ENCODE measurements at places on chromosomes 5 and 9. TPM values are rescaled to one million over a fixed set of nuclear protein-coding genes. Genes with fewer than 3 reads are reported as not detected.

Gene PCDHB5
- not detected for total RNA-seq

Gene NR5A1
- 0.07 TPM for total RNA-seq

Gene RMI1
- 22.4 TPM for total RNA-seq

Gene GLDC
- total RNA-seq: 1.2 TPM

Gene SPINK4
- not detected for total RNA-seq

GRCh38 chr5:156893517-156893916 is 43.4 kb downstream of the PPP1R2B start:
- DNase-seq: no peak

DNA sequence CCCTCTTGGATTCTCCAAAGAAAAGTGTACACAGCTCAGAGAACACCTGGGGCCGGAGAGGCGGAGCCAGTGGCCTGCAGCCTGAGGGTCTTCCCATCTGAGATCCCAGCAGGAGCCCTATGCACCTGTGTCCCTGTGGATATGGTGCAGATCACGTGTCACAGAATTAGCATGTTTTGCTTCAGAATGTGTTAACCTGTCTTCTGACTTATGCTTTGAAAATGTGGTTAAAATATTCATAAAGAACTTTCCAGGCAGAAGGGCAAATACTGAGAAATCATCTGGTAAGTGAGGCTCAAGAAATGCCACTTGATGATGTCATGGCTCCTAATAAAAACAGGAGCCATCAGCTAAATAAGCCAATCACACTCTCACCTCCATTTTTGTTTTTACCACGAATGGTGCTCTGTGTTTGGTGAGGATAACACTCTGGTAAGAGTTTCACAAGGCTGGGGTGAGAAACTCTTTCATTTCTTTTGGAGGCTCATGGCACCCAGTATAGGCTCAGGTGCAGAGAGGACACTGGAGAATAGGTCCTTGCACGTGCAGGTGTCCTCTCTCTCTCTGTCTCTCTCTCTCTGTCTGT is 279.8 kb downstream of the FSTL4 start:
- DNase-seq: no peak

DNA sequence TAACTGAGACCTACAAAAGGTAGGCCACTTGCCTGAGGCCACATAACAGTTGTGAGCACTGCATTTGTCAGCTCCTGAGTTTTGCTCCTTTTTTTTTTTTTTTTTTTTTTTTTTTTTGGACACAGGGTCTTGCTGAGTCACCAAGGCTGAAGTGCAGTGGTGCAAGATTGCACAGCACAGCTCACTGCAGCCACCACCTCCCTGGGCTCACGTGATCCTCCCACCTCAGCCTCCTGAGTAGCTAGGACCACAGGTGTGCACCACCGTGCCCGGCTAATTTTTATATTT is 37.1 kb downstream of the LAMC3 start:
- no peak for DNase-seq

DNA sequence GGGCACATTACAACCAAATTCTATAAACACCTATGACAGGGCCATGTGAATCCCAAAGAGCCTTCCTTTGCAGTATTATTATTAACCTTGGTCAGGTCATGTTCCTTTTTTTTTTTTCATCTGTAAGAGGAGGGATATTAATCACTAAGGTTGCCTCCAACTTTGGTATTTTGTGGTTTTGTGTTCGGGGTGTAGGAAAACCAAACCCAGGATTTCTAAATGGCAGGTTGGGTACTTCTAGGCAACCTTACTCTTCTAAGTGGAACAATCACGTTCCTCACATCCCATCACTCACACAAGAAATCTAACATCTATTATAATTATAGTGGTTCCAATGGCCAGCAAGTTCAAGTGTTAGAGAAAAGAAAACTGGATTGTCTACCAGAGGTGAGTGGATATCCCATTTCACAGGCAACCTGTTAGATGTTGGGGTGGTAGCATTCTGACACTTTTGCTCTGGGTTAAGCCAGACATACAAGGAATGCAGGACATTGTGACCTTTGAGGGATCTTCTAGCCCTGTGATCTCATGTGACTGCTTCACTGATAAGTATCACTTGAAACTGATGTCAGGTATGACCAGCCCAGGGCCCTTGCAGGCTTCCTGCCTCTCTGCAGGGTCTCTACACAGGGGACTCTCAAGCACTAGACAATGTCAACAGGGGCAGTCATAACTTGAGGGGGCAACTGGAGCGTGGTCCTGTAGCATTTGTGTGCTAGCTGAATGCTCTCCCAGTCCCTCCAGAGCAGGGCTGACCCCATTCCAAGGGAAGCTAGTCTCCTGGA is 126.2 kb upstream of the VLDLR start:
- no peak for DNase-seq

DNA sequence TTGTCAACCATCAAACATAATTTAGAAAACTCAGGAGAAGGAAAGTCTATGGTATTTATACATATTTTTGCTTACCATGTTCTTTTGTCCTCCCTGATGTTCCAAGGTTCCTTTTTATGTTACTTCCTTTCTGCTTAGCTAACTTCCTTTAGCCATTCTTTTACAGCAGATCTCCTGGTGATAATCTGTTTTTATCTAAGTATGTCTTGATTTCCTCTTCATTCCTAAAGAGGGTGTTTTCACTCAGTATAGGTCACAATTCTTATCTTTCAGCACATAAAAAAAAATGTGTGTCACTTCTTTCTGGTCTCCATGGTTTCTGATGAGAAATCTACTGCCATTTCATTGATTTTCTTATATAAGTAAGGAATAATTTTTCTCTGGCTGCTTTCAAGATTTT is 384.4 kb upstream of the PDE4D start:
- no peak for DNase-seq

DNA sequence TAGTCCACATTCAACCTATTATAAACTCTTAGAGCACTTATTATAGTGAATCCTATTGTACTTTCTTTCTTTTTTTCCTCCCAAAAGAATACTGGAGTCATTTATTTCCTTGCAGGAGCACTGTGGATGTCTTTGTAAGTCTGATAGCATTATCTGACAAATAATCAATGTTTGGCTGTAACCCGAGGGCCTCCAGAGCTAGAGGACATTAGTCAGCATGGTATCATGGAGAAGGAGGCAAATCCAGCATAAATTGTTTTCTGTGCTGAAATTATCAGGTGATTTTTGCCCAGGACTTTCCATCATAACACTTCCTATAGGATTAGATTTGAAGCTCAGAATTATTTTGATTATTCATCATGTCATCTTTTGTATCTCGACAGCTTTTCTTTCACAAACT is 551.0 kb downstream of the ZNF608 start:
- no peak for DNase-seq

DNA sequence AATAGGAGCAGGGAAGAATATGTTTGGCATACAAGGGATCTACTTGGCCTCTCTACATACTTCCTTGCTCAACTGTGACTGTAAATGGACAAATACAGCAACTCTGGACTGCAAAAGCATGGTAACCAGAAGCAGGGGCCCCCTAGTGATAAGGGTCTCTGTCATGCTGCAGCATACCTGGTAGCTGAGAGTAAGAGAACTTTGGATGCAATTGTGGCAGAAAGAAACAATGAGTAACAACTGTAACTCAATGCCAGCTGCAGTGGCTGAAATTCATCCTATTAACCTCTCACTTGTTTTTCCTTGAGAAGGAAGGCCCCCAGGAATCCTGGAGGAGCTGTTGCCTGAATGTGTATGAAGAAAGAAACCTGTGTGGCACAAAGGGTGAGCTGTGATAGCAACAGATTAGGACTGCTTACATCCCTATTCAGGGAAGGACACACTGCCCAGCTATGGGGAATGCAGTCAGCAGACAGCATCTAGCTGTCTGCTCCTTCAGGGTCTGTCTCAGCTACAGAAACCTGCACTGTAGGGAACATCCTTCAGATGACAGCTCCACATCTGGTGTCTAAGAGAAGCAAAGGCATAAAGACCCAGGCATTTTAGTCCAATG is 468.1 kb upstream of the ACTBL2 start:
- DNase-seq: no peak

- DNase-seq: no peak
Observed at GRCh38 chr9:93155716-93156474, 21.8 kb upstream of the NINJ1 start.

- no peak for DNase-seq
Observed at GRCh38 chr9:28234133-28234893, 661.0 kb upstream of the C9orf72 start.

GRCh38 chr9:132241483-132241839 is 79.6 kb downstream of the NTNG2 start:
- no peak for DNase-seq

GRCh38 chr9:76638001-76638400 is 126.2 kb upstream of the PCA3 start:
- no peak for DNase-seq

GRCh38 chr9:91282292-91282691 is 79.4 kb downstream of the AUH start:
- no peak for DNase-seq

GRCh38 chr9:95270790-95271189 is 46.7 kb downstream of the FANCC start:
- no peak for DNase-seq

- no peak for DNase-seq
Observed at GRCh38 chr5:77643654-77644370, 5.3 kb upstream of the OTP start.

DNA sequence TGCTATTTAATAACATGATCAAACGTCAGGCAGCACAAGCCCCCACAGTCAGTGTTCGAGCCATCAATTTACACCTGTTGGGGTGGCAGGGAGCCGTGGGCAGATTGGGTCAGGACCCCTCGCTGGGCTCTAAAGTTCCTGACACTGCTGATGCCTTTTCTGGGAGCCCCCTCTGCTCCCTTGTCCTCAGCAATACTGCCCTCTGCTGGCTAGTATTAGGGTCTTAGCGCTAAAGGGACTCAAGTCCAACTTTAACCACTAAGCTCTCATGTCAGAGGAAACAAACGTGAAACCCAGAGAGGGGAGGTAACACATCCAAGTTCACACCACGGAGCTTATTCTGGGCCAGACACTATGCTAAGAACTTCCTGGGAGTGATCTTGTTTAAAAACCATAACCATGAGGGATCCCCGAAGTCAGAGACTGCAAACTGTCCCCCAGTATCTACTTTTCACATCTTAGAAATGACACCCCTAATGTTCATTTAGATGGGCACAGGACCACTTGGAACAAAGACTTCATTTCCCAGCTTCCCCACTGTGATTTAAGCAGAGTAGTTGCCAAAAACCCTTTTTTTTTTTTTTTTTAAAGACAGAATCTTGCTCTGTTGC is 20.4 kb downstream of the ANKS6 start:
- peak; percentile 47 for DNase-seq

DNA sequence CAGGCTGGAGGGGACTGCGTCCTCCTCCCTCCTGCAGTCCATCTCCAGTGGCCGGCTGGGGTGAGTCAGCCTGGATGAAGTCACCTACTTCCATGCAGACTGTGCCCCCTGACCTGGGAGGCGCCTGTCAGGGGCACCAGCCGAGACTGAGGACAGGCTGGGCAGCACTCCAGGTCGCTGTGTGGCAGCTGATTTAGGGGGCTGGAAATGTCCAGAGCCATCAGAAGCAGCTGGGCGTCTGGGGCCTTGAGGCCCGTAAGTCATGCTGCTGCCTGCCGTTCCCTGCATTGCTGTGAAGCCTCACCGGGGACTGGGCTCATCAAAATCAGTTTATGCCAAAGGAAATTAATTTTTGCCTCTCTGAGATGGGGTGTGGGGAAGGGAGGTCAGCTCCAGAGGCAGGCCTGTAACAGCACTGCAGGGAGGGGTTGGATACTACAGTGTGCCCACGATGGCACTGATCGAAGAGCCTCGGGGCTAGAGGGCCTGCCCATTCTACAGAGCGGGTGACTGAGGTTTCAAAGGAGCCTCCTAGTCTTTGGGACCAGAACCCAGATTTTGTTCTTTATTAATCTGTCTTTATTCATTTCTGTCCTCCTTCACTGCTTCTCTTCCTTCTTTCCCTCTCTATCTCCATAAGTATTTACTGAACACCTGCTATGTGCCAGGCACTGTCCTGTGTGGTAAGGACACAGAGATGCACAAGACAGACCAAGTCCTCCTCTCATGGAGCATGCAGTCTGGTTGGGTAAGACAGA is 70.4 kb upstream of the PSD2 start:
- no peak for DNase-seq

GRCh38 chr5:139683295-139684271 is 35.4 kb downstream of the CXXC5 start:
- DNase-seq: no peak

DNA sequence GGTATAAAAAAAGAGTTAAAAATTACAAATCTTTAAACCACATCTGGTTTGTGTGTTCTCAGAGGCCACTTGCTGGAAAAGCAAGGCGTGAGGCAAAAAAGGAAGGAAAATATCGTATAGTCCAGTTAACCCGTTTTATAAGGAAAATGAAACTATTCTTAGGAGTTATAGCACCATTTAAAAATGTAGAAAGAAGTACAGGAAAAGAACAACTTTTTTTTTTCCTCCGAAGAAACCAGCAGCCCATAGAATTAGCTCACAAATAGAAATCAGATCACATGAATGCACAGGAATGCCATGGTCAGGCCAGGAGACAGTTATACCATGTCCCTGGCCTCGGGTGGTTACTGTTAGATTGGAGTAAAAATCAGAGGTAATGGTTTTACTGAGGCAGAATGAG is 241.6 kb downstream of the FBXL7 start:
- no peak for DNase-seq

DNA sequence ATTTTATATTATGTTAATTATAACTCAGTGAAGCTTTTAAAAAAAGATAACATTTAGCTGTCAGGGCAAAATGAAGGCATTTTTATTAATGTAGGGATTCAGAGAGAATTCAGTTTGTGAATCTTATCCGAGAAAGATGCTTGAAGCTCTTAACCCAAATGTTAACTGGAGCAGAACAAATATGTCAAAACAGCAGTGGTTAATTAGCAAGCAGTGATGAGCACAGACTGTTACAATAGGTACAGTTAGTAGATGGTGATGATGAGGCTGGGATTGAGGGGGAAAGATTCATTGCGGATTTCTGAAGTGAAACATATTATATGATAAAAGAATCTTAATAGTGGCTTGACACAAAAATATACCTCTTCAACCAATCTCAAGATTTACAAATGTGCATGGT is 356.7 kb downstream of the DIRAS2 start:
- no peak for DNase-seq

DNA sequence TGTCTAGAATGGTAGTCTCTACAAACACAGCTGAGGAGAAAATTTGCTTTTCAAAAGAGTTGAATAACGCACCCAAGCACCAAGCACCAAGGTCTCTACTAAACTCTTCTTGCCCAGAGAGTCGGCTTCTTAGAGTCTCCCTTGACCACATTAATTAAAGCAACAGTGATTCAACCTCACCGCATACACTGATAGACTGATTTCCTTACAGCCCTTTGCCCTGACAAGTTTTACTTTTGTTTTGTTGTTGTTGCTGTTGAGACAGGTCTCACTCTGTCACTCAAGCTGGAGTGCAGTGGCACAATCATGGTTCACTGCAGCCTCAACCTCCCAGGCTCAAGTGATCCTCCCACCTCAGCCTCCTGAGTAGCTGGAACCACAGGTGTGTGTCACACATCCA is 1035.7 kb upstream of the DMAC1 start:
- no peak for DNase-seq

GRCh38 chr5:123093601-123094236 is 4.7 kb downstream of the PRDM6 start:
- DNase-seq: no peak

DNA sequence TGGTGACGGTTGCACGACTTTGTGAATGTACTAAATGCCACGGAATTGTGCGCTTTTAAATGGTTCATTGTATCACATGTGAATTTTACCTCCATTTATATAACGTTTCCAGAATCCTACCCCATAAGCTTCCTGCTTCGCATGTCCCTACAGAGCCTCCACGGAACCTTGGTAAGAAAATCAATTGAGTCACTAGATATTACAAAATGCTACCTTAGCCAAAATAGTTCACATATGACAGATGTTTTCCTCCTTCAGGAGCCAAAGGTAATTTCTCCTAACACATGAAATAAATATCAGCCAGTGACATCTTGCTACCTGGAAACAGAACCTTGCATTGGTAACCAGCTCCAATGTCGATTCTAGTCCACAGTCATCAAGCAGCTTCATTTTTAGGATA is 125.1 kb downstream of the TTLL11 start:
- no peak for DNase-seq
